Stimulated activated CD4-positive, alpha-beta T cell treated with anti-CD3 and anti-CD28 coated beads, Interleukin-12 subunit alpha, Interleukin-12 subunit beta, amount 100 ng/mL, for 48 hours (primary cell): ENCODE measurements at places on chromosomes 7 and 10.

- DNase-seq: no peak
Observed at GRCh38 chr7:41885078-41885477, 182.2 kb upstream of the INHBA start.

DNA sequence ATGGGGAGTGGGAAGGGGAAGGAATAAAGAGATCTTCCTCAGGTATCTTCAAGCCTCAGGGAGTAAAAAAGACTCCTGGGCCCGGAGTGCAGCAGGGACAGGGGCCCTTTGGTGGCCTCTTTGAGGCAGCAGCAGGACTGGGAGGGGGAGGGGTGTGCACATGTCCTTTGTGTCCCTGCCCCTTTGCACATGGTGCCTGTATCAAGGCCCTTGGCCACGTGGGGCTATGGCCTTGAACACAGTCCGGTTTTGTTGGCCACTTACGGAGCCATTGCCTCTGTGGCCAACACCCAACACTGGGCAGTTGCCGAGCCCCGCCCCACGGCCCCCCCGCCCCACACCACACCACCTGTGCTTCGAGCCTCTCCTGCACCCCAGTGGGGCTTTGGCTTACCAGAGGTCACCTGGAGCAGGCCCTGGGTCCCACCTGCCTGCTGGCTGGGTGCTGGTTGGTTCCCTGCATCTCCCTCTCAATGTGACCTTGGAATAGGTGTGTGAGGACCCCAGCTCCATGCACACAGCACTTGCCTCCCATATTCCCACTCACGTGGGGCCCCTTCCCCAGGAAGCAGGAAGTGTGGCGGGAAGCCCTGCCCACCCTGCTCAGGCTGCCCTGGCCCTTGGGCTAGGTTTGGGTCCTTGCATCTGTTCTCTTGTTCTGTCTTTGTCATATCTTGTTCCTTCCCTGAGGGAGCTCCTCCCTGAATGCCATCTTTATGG lies 5.4 kb downstream of the SAP25 start:
- no peak for DNase-seq

GRCh38 chr7:104982308-104983075 lies 31.5 kb upstream of the KMT2E start:
- no peak for DNase-seq

DNA sequence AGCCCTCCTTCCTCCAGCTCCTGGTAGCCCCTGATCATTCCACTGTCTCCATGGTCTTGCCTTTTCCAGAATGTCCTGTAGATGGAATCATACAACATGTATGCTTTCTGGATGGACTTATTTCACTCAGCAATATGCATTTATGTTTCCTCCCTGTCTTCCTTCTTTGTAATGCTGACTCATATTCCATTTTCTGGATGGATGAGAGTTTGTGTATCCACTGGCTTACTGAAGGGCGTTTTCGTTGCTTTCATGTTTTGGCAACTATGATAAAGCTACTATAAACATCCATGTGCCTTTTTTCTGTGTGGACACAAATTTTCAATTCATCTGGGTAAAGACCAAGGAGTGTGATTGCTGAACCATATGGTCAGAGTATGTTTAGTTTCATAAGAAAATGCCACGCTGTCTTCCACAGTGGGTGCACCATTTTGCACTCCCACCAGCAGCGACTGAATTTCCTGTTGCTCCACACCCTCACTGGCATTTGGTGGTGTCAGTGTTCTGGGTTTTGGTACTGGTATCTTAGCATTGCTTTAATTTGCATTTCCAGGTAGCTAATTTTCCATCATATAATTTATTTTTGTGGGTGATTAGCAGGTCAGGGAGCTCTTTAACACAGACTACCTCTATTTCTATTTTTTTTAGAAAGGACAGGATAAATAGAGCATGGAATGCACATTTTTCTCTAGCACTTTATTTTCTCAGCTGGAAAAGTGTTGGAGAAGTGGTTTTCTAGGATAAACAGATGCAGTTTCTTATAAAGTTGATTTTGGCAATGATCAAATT lies 252.2 kb downstream of the WDR37 start:
- DNase-seq: no peak

DNA sequence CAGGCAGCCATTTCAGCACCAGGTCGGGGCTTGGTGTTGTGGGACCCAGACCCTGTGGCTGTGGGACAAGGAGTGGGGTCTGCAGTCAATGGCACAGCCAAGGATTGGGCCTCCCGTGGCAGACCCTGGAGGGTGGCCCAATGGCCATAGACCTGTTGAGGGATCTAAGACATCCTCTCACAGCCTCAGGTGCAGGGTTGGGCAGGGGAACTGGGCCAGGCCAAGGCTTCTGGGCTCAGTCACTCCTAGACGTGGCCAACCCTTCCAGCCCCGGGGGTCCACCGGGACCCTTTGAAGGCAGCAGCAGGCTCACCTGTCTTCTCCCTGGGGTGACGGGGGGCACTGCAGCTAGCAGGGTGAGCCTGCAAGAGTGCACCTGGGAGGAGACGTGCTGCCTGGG lies 45.7 kb upstream of the DPYSL4 start:
- DNase-seq: no peak

- DNase-seq: no peak
Observed at GRCh38 chr7:116021237-116021636, 9.3 kb downstream of the TFEC start.

- DNase-seq: no peak
Observed at GRCh38 chr10:80201608-80202141, 3.7 kb downstream of the ANXA11 start.

GRCh38 chr10:74919671-74920070 lies 93.3 kb downstream of the KAT6B start:
- DNase-seq: no peak

DNA sequence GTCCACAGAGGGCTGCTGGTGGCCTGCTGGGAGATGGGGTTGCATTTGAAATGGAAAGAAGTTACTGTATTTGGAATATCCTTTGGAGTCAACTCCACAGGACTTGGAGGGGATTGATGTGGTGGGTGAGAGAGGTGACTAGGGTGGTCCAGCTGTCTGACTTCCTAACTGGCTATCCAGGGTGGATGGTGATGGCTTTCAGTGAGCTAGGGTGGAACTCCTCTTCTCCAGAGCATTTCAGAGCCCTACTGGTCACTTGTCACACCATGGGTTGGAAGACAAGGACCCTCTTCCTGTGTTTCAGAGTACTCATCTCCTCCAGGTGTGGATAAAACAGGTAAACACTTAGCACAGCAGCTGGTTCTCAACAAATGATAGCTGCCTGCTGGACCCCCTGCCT lies 3.3 kb upstream of the ADAMTS14 start:
- no peak for DNase-seq

GRCh38 chr10:133059571-133059970 lies 28.2 kb upstream of the ADGRA1 start:
- DNase-seq: no peak

- DNase-seq: no peak
Observed at GRCh38 chr10:775245-776075, 86.0 kb upstream of the DIP2C start.

GRCh38 chr10:5284311-5285057 lies 80.3 kb upstream of the UCN3 start:
- no peak for DNase-seq

GRCh38 chr7:8391353-8392062 lies 41.9 kb upstream of the NXPH1 start:
- DNase-seq: no peak

DNA sequence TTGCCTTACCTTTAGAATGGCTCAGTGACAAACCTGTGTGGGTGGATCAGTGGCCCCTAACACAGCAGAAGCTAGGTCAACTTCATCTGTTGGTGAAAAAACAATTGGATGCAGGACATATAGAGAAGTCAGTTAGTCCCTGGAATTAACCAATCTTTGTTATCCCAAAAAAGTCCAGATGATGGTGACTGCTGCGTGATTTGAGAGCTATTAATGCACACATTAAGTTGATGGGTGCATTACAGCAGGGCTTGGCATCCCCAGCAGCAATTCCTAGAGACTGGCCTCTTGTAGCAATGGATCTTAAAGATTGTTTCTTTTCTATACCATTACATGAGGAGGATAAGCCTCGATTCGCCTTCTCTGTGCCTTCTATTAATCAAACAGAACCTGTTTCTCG lies 33.3 kb downstream of the OR13A1 start:
- DNase-seq: no peak

DNA sequence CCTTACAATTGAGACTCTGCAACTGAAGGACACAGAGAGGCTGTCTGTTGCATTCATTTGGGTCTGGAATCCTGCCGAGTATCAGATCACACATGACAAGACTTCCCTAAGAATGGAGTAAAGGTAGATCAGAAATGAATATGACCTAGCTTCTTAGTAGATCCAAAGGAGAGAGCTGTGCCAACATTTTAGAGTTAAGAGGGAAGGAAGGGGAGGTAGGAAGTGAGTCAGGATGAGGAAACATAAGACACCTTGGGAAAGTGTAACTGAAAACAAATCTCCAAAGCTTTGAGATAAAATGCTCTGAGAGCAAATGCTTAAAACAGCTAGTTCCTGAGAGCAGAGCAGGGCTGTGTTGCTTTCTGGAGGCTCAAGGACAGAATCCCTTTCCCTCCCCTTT lies 6.1 kb upstream of the SLC25A13 start:
- no peak for DNase-seq

DNA sequence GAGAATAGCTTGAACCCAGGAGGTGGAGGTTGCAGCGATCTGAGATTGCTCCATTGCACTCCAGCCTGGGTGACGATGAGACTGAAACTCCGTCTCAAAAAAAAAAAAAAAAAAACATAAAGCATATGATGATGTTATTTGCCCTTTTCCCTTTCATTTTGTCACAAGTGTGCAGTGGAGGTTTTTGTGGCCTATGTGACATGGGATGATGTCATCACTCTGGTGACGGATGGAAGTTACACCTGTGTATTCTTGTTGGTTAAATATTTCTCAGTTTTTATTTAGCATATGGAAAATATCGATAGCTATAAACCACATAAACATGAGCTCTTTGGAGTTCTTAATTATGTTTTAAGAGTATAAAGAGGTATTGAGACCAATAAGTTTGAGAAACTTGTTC lies 71.8 kb upstream of the EMX2 start:
- no peak for DNase-seq

- no peak for DNase-seq
Observed at GRCh38 chr10:75487087-75487754, 55.8 kb downstream of the LRMDA start.

GRCh38 chr10:67537906-67538305 lies 158.1 kb downstream of the CTNNA3 start:
- no peak for DNase-seq

DNA sequence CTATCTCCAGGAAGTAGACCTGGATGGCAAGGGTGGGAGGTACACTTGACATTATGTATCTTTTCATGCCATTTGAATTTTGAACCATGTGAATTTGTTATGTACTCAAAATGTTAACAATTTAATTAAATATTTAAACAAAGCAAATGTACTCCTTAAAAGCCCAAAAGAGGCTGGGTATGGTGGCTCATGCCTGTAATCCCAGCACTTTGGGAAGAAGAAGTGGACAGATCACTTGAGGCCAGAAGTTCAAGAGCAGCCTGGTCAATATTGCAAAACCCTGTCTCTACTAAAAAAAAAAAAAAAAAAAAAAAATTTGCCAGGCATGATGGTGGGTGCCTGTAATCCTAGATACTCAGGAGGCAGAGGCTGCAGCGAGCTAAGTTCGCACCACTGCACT lies 136.9 kb upstream of the ASAH2 start:
- no peak for DNase-seq

DNA sequence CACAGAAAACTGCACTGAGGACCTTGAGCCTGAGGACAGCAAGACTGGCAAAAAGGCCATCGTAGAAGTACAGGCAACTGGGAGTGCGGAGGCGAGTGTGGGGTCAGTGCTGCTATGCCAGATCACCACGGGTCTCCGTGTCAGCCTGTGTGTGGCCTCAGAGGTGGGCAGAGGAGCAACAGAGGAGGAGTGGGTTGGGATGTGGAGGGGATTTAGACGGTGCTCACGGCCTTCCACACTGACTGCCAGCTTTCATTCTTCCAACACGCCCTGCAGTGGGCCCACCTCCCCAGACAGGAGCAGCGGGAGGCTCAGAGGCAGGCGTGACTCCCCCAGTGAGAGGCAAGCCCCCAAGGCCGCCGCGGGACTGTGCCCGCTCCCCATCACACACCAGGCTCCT lies 17.0 kb upstream of the ZMIZ1 start:
- no peak for DNase-seq

GRCh38 chr7:106344861-106345260 lies 60.1 kb upstream of the NAMPT start:
- DNase-seq: no peak

DNA sequence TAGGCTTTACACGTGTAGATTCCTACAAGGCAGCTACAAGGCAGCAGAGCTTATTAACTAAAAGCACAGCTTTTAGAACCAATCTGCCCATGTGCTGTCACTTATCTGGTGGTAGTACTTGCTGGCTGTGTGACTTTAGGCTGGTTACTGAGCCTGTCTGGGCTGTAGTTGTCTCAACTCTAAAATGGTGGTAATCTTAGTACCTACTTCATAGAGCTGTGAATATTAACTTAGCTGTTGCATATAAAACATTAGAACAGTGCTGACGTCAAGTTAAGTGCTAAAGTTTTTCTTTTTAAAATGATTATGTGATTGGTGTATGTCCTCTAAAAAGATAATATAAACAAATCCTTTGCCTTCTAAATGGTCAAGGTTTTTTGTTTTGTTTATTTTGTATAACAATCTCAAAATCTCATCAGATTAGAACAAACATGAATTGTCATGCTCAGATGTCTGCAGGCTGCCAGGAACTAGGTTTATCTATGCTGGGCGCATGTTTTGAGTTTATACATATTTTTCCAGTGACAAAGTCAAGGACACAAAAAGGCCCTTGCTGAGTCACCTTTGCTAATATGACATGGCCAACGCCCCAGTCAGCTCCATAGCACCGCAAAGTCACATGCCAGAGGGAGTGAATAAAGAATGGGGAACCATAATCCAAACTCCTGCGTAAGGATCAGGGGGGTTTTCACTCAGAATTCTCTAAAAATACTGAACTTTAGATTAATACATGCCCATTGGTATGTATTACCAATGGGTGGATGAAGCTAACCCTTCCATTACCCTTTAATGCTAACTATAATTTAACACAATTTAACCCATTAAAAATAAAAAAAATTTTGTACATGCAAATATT lies 39.8 kb upstream of the ARL4A start:
- no peak for DNase-seq

GRCh38 chr7:51620706-51621105 lies 304.1 kb upstream of the COBL start:
- no peak for DNase-seq

DNA sequence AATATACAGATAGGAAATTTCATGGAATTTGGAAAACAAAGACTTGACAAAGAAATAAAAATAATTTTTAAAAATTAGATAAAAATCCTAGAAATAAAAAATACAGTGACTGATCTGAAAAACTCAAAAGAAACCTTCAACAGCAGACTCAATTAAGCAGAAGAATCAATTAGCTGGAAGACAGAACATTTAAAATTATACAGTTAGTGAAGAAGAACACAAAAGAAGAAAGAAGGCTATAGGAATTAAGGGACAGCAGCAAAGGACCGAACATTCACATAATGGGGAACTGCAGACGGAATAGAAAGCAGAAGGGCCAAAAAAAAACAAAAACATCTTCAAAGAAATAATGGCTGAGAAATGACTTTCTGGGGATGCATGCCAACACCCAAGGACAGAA lies 314.5 kb downstream of the CRPPA start:
- DNase-seq: no peak

- DNase-seq: no peak
Observed at GRCh38 chr7:130641040-130641439, 27.5 kb downstream of the COPG2 start.

GRCh38 chr7:5491251-5492019 lies 67.8 kb upstream of the TNRC18 start:
- DNase-seq: no peak

- no peak for DNase-seq
Observed at GRCh38 chr7:92737706-92738105, 98.7 kb downstream of the CDK6 start.

- no peak for DNase-seq
Observed at GRCh38 chr7:30880941-30881340, 30.7 kb upstream of the AQP1 start.
